Activated CD4-positive, alpha-beta T cell treated with anti-CD3 and anti-CD28 coated beads for 48 hours (primary cell): ENCODE measurements at places on chromosomes 1 and 21.

GRCh38 chr1:171251042-171251951 lies 3.0 kb downstream of the FMO1 start:
- peak; percentile 50 for DNase-seq

- no peak for DNase-seq
Observed at GRCh38 chr1:195915826-195916225, 692.4 kb downstream of the KCNT2 start.

GRCh38 chr1:8358241-8358896 lies 40.5 kb downstream of the SLC45A1 start:
- no peak for DNase-seq

- no peak for DNase-seq
Observed at GRCh38 chr1:3831689-3832088, 25.3 kb downstream of the CEP104 start.

- DNase-seq = no peak
Observed at GRCh38 chr1:200969726-200970561, 53.6 kb downstream of the KIF21B start.

GRCh38 chr1:234879147-234880080 lies 249.2 kb downstream of the TOMM20 start:
- no peak for DNase-seq

GRCh38 chr1:117861694-117862093 lies 67.7 kb downstream of the GDAP2 start:
- no peak for DNase-seq

GRCh38 chr1:204571631-204572030 lies 55.4 kb downstream of the MDM4 start:
- DNase-seq = no peak

- peak; percentile 48 for DNase-seq
Observed at GRCh38 chr1:200880212-200880611, 7.4 kb downstream of the GPR25 start.

DNA sequence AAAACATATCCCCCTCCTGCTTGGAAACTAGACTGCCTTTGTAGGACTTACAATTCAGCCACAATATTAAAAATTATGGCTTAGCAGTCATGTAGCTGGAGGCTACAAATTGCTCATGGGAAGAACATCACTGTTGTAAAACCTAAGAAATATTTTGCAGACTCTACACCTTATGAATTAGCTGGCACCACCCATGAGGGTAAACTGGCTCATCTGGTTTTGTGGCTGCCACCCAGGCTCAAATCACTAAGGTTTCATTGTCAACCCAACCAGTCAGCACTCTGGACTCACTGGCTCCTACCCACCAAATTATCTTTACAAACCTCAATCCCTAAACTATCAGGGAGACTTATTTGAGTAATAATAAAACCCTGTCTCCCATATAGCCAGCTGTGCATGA lies 100.7 kb upstream of the OLFM3 start:
- no peak for DNase-seq

- DNase-seq = peak; percentile 6
Observed at GRCh38 chr1:192904438-192904895, 95.6 kb downstream of the RGS2 start.

- DNase-seq = no peak
Observed at GRCh38 chr1:182601913-182602312, 2.3 kb downstream of the RGS16 start.

GRCh38 chr1:170214117-170215032 lies 68.6 kb downstream of the NTMT2 start:
- DNase-seq = no peak

- DNase-seq = peak; percentile 73
Observed at GRCh38 chr1:150578272-150579109, 919 bp downstream of the MCL1 start.

DNA sequence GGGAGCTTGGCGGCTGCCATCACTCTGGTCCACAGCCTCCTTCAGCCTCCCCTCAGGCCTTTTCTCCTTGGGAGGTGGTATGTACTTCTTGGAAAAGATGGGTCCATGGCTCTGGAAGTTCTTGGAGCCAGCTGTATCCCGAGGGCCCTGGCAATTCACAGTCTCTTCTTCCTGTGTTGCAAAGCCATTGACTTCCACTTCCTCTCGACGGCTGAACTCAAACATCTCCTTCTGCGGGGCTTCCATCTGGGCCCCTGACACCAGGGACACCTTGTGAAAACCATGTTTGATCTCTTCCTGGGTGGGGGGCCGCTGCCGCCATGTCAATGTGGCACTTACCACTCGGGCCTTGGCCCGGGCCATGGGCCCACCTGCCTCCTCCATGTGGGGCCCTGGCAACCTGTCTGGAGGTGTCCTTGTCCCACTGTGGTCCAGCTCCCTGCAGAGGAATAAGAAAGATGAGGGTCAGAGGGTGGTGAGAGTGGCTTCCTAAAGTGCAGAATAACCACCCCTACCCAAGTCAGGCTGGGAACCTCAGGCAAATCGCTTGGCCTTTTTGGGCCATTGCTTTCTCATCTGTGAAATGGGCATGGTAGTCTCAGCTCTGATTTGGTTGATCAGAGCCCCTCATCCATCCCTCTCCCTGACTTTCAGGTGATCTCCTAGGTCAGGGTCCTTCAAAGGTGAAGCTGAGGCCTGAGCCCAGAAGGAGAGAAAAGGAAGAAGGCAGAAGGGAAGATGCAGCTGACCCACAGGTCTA lies 7.5 kb downstream of the CRYBG2 start:
- DNase-seq = no peak

- no peak for DNase-seq
Observed at GRCh38 chr1:65759516-65759915, 33.2 kb upstream of the PDE4B start.
